Large intestine (tissue), 12 donors: ENCODE measurements at places on chromosomes 7 and 10. TPM values are rescaled to one million over a fixed set of nuclear protein-coding genes. Genes with fewer than 3 reads are reported as not detected.

IMMP2L gene
- 21.0 TPM for polyA plus RNA-seq

PHKG1 gene
- 2.1 TPM for polyA plus RNA-seq

- peak; percentile 58 for DNase-seq
These were observed 50.6 kb upstream of the ITGB1 start for GRCh38 chr10:33008499-33009243.

- no peak for DNase-seq
These were observed 444.2 kb upstream of the C7orf33 start for GRCh38 chr7:148146346-148146745.

GRCh38 chr7:146397141-146397540 is 280.5 kb downstream of the CNTNAP2 start:
- no peak for DNase-seq

HHEX gene
- polyA plus RNA-seq = 7.1 TPM

- no peak for DNase-seq
These were observed 494.0 kb downstream of the TNS3 start for GRCh38 chr7:47087866-47088265.

DNA sequence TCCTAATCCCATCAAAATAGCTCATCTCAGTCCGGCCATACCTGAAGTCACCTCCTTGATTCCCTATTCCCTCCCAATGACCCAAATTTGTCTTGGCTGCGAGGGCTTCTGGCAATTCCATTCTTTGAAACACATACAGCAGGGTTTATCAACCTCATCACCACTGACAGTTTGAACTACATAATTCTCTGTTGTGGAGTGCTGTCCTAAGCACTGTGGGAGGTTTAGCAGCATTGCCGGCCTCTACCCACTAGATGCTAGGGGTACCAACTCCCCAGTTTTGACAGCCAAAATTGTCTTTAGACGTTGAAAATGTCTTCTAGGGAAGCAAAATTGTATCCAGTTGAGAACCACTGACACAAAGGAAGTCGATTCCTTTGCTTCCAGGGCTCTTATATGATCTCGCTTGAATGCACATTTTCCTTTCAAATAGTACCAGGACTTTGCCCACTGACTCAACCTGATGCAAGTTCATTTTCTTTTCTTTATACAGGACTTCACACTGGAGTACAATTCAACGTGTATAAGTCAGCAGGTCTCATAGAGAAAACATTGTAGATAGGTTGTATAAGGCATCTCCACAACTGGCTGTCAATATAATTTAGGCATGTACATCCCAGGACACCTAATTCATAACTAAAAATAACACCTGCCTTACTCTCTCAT is 133.3 kb downstream of the STRA8 start:
- DNase-seq = peak; percentile 91

DNA sequence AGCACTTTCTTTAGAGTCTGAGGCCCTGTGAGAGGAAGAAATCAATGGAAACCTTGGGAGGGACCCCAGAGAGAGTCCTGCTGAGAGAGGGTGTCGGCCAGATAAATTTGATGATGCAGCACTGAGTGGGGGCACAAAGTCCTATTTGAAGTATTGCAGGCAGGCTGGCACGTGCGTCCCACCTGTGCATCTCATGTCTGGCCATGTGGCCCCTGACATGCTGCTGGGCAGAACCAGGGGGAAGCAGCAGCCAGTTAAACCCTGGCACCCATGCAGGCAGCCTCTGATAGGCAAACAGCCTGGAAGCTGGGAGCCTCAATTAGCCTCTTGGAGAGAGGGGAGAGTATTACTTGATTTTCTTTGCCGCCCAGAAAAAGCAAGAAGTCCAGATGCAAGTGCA is 180.9 kb downstream of the PLXNA4 start:
- DNase-seq = peak; percentile 81

GRCh38 chr7:26156451-26157420 is 4.7 kb downstream of the NFE2L3 start:
- no peak for DNase-seq

DNA sequence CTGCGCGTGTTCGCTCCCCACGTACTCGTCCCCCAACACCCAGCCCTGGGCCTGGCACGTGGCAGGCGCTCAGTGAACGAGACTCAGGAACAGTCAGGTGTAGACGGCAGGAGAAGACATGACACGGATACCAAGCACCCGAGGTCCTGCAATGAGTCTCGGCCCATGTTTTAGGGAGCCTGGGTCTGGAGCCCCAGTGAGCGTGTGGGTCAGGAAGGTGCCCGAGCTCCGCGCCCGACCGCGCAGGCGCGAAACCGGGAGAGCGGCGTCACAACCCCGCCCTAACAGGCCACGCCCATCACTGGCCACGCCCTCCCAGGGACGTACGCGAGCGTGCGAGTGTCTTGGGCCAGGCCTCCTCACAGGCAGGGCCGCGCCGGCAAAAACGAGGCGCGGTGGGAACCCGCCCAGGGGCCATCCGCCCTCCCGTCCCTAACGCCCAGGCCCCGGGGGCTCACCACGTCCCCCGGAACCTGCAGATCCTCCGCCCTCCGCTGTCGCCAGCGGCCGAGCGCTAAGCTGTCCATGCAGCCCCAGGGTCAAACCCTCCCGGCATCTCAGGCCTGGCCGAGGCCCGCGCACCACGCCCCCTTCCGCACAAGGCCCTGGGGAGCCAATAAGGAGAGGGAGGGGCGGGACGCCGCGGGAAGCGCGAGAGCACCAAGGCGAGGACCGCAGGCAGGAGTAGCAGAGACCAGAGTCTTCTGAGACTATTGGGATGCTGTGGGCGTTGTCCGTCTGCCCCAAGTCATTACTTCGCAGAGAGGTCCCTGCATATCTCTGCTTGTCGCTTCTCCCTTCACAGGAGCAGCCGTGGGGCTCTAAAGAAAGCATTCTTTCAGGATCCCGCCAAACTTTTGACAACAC is at the start of gene C10orf143:
TSS of gene C10orf143 (minus strand) at position 585 of the 867 bp plus-strand sequence. CDS start at position 527, 58 bp downstream.
- peak; percentile 100 for DNase-seq

- DNase-seq = no peak
These were observed 71.9 kb downstream of the MRPL32 start for GRCh38 chr7:43004082-43004481.

- no peak for DNase-seq
These were observed 34.3 kb downstream of the ABLIM1 start for GRCh38 chr10:114623661-114624294.

GRCh38 chr10:77949167-77949566 is 22.6 kb upstream of the DLG5 start:
- no peak for DNase-seq

OR9A2 gene
- not detected for polyA plus RNA-seq
